Naive thymus-derived CD8-positive, alpha-beta T cell (primary cell): ENCODE measurements at places on chromosomes 7 and 10.

- DNase-seq = no peak
Measured at GRCh38 chr7:88361357-88361756, 54.7 kb upstream of the STEAP4 start.

GRCh38 chr10:120456626-120457430 is at the start of gene PLPP4:
PLPP4 (plus strand) TSS chr10:120457227; CDS start chr10:120457306, 79 bp downstream.
- no peak for DNase-seq

GRCh38 chr10:117454502-117454901 is 79.3 kb upstream of the PDZD8 start:
- no peak for DNase-seq

- DNase-seq = no peak
Measured at GRCh38 chr10:128115356-128115755, 10.9 kb downstream of the MKI67 start.

DNA sequence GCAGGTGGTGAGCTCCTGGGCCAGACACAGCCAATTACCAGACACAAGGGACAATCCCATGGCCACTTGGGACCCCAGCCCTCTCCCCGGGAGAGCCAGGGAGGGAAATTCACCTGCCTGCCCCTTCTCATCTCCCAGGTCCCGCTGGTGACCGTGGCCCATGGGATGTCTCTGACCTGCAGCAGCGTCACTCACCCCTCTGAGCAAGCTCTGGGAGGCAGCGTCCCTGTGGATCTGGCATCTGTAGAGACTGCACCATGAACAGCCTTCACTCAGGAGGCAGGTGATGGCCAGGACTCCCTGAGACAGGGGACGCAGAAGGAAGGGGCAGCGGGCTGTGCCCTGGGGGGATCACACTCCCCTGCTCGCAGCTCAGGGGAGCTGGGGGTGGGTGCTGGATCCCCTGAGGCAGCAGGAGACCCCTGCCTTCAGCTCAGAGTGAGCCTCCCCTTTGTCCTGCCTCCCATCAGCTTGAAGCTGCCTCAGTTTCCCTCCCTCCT is 90.8 kb downstream of the FOXL3 start:
- no peak for DNase-seq

GRCh38 chr10:85212526-85212925 is 884.1 kb downstream of the CCSER2 start:
- DNase-seq = no peak
